ENCODE measurements at places on chromosomes 1 and 21. TPM values are rescaled to one million over a fixed set of nuclear protein-coding genes. Genes with fewer than 3 reads are reported as not detected.

CR2 gene
- total RNA-seq = under 0.01 TPM

NR0B2 gene
- not detected for total RNA-seq

SLC6A17 gene
- 2.4 TPM for total RNA-seq

RNF19B gene
- 16.6 TPM for total RNA-seq

ELF3 gene
- under 0.01 TPM for total RNA-seq

ARHGAP30 gene
- not detected for total RNA-seq

TEX38 gene
- not detected for total RNA-seq

GLUL gene
- total RNA-seq = 312 TPM

OR2T2 gene
- total RNA-seq = not detected

TMEM222 gene
- total RNA-seq = 38.1 TPM

SPRR2A gene
- not detected for total RNA-seq

IL10 gene
- not detected for total RNA-seq

G0S2 gene
- total RNA-seq = 1.2 TPM

IFNLR1 gene
- total RNA-seq = not detected

RGS16 gene
- 0.89 TPM for total RNA-seq

SLC5A9 gene
- total RNA-seq = under 0.01 TPM

ASCL5 gene
- total RNA-seq = not detected

IPP gene
- total RNA-seq = 5.3 TPM

HHIPL2 gene
- total RNA-seq = not detected

PWP2 gene
- total RNA-seq = 13.1 TPM

SORT1 gene
- 14.5 TPM for total RNA-seq

Measured in dermis microvascular lymphatic vessel endothelial cell (primary cell).